Kidney glomerular epithelial cell (primary cell): ENCODE measurements at places on chromosomes 13 and 19.
A peak's percentile ranks its signal among the peaks of the same experiment; 100 is the strongest.

GRCh38 chr13:50353651-50354415 lies 338.6 kb downstream of the KCNRG start:
- DNase-seq, result peak; percentile 40

GRCh38 chr13:77853703-77854102 lies 64.9 kb downstream of the EDNRB start:
- no peak for DNase-seq

DNA sequence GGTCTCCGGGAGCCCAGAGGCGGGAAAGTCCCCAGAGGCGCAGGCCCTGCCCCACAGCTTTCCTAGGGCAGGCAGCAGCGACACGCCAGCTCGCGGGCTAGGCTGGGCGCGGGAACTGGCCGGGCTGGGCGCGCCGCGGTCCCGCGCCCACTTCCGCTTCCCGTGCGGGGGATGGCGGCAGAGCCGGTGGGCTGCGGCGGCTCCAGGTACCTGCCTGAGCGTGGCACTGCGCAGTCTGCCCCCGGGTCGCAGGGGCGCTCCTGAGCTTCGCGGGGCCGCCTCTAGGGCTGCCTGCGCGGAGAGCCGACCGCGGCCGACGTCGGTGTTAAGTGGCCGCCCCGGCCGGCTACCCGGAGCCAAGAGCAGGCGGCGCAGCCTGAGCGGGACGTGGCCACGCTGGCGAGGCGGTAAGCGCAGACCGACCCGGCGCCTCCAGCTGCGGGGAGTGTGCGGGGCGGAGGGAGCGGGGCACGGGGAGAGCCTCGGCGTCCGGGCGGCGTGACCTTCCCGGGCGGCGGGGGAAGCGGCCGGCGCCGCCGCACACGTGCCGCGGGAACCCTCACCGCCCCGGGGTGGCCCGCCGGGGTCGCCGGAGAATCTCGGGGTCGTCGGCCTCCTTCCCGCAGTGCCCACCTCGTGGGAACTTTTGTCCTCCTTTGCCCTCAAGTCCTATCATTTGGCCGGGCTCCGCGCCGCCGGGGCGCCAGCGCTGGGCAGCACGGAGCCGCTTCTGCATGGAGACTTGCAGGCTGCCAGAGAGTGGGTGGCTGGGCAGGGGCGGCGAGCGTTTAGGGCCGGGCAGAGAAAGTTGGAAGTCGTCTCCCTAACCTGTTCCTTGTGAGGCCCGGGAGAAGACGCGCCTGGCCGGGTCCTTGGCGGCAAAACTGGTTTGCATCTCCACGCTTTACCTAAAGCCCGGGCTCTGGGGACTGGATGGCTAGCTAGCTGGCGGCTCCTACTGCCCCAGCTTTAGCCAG lies 31.4 kb upstream of the MPHOSPH8 start:
- peak; percentile 18 for DNase-seq

GRCh38 chr19:7145494-7145893 lies 76.0 kb downstream of the ZNF557 start:
- no peak for DNase-seq

DNA sequence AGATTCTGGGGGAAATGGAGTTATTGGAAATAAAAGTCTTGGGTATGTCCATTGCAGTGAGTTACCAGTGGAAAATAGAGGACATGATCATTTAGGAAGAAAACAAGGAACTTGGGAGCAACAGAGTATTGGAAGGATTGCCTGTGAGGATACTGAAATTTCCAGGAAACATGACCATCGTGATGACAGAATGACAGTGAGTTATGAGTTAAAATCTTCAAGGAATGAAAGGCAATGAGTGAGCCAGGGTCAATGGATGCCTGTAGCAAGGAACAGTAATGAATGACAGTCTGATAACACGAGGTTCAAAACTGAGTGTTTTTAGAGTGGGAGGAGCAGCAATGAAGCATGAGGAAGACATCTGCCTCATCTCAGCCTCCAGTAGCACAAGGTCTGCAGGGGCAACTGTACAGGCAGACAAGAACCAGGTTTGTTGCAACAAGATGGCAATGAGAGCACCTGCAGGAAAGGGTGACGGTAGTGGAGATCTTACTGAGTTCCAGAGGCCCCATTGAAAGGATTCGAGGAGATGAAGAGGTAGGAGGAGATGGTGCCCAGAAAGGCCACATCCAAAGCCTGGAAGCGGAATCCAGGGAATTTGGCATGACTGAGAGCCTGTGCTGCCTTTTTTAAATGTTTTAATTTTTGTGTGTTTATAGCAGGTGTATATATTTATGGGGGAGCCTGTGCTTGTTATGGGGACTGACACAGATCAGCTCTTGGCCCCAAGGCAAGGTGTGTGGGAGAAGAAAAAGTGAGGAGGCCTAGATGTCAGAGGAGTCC lies 43.9 kb downstream of the N4BP2L1 start:
- no peak for DNase-seq

DNA sequence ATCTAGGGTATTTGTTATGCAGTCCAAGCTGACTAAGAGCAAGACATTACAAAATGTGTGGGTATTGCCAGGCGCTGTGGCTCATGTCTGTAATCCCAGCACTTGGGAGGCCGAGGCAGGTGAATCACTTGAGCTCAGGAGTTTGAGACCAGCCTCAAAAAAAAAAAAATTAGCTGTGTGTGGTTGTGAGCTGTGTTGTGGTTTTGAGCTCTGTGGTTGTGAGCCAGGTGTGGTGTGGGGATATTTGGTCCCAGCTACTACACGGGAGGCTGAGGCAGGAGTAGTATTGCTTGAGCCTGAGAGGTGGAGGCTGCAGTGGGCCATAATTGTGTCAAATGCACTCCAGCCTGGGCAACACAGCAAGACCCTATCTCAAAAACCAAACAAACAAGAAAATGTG lies 5.6 kb upstream of the KEAP1 start:
- no peak for DNase-seq

DNA sequence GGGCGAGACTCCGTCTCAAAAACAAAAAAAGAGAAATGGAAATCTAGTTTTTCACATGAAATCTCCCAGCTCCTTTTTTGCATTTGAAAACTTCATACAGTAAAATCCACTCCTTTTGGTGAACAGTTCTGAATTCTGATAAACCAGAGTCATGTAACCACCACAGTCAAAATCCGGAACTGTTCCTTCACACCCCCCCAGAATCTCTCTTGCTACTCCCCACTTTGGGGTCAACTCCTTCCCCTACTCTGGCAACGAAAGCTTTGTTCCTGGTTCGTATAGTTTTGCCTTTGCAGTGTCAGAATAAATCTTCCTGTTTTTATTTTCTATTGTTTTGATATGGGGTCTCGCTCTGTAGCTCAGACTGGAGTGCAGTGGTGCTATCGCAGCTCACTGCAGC lies 23.7 kb downstream of the RCN3 start:
- no peak for DNase-seq

DNA sequence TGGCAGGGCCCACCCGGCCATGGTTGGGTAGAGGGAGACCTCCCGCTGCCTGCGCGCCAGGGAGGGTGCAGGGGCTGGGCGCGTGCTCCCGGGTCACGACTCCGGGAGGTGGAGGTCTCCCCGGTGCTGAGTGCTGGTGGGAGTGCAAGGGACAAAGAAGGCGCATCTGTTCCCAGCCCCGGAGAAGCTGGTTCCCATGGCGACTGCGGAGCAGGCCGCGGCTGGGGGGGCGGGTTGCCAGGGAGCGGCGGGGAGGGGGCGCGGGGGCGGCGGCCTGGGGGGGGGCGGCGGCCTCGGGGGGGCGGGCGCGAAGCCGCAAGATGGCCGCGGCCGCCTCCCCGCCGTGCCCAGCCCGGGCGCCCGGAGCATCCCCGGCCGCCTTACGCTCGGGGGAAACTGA lies 1.2 kb downstream of the CBARP start:
- DNase-seq, result no peak

DNA sequence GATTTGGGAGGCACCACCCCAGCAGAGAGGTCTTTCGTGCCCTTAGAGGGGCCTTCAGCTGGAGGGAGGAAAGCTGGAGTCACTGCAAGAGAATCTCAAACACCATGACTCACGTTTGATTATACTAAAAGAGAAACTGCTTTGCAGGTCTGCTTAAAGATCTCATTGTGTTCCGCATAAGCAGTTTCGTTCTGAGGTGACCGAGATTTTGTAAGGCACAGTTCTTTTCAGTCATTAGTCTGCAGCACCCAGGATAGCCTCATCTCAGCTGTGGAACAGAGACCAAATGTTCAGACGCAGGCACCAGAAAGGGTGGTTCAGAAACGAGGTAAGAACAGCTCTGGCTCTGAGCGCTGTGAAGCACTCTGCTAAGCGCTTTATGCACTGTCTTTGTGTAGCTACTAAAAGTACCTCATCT lies 71.2 kb upstream of the GTF3A start:
- peak; percentile 50 for DNase-seq

- no peak for DNase-seq
Measured at GRCh38 chr19:16657384-16657783, 2.6 kb downstream of the SMIM7 start.

DNA sequence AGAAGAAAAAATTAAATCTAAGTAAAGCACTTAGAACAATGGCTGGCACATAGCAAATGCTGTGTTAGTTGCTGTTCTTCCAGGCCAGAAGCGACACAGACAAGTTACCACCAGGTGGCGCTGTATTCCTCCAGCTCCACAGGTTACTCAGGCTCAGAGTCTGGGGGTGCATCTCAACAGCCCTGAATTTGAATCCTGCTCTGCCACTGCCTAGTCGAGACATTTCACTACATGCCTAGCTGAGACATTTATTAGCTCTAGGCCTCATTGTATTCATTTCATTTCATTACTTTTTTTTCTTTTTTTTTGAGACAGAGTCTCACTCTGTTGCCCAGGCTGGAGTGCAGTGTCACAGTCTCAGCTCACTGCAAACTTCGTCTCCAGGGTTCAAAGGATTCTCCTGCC lies 16.4 kb upstream of the CYP2B6 start:
- DNase-seq, result peak; percentile 60

GRCh38 chr13:110116072-110116487 lies 190.9 kb downstream of the COL4A1 start:
- DNase-seq, result no peak

GRCh38 chr19:14809272-14810057 lies 25.5 kb downstream of the OR7A5 start:
- DNase-seq, result no peak

DNA sequence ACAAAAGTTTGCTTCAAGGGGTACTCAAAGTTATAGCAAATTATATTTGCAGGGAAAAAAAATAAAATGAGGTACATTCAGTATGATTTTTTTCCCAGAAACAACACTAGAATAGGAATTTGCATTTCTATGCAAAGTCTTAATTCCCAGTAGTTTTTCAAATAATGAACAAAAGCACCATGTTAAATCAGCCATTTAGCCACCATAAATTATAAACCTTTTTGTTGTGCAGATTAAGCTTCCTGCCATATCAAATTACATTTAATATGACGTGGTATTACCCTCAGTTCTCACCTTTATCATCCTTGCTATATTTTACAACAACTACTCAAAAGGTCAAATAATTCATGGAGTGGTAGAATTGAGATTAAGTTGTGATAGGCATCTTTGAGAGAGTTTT lies 136.6 kb upstream of the FRY start:
- no peak for DNase-seq

DNA sequence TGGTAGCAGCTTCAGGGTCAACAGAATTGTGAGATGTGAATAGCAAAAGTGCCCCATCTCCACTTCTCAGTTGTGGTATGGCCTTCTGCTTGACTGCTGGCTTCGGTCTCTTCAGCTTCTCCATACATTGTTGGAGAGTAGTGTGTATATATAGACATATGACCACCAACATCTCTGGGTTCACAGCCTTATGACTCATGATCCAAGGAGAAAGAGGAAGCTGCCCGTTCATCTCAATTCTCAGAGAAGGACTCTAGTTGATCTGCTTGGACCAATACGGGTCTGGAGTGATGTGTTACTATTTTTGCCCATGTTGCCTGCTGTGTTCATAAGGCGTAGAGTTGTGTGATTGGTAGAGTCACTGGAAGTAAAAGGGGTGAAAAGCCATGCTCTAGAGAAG lies 3.6 kb upstream of the COMMD6 start:
- no peak for DNase-seq

DNA sequence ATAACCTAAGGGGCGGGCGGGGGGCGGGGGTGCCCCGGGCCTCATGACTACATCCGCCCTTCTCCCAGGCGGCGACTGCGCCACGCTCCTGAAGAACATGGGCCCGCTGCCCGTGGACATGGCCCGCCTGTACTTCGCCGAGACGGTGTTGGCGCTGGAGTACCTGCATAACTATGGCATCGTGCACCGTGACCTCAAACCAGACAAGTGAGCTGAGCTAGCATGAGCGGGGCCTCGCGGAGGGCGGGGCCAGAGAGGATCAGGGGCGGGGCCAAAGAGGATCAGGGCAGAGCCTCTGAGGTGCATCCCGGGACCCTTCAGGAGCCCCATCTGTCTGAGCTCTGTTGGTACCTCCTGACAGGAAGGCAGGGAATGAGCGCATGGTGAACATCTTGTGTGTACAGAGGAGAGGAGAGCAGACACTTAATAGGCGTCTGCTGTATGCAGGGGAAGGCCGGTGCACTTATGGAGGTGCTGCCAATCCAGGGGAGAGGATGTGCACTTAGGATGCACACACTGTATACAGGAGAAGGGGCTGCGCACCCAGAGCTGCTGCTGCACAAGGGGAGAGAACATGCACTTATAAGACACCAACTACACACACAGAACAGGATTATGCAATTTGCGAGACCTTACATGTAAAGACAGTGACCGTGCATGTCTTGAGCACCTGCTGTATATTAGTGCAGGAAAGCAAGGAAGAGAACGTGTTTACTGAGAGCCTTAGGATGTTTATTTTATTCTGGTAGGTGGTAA lies 20.9 kb upstream of the PIK3R2 start:
- no peak for DNase-seq

- no peak for DNase-seq
Measured at GRCh38 chr13:33744589-33745369, 73.2 kb upstream of the RFC3 start.

DNA sequence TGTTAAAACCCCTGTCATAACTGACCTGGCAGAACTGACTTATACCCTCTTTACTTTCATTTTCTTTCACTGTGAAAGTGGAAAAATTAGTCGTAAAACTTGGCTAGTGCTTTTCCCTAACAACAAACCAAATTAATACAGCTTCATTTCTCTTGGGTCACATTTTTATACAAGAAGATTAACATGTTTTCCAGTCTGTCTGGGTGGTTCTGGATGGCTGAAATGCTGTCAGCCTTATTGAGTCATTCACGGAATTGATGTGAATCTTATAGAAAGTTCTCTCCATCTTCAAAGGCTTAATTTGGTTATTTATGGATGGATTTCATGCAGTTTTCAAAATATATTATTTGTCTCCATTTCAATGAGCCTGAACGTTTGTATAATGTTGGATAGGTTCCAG lies 440.0 kb downstream of the KCTD12 start:
- DNase-seq, result no peak
